ENCODE measurements at places on chromosomes 12 and 14.

DNA sequence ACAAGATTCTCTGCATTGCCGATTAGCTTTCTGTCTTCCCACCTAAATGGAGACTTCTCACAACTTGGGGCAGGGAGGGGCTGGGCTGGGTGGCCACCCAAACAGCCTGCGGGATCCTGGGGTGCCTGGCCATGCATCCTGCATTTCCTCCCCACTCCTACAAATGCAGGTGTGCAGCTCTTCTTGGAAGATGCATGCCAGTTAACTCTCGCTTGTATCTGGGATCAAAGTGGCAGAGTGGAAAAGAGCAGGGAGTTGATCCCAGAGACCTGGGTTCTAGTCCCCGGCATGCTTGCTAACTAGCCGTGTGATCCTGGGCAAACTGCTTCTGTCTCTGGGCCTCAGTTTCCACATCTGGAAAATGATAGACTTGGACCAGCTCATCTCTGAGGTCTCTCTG lies 136.6 kb downstream of the TSPAN9 start:
- DNase-seq = no peak

- DNase-seq = no peak
Measured at GRCh38 chr12:86613311-86613710, 357.1 kb upstream of the MGAT4C start.

- no peak for DNase-seq
Measured at GRCh38 chr14:26765768-26766520, 168.1 kb upstream of the NOVA1 start.

DNA sequence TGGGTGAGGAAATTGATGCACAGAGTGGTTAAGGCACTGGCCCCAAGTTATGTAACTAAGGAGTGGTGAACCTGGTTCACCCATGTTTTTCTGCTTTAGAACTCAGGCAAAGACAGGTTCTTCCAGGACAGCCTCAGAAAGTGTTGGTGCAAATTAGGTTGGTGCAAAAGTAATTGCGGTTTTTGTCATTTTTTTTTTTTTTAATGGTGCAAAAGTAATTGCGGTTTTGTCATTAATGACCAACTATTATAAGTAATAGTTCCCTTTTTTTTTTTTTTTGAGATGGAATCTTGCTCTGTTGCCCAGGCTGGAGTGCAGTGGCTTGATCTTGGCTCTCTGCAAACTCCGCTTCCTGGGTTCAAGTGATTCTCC lies 5.2 kb upstream of the SSH1 start:
- no peak for DNase-seq

DNA sequence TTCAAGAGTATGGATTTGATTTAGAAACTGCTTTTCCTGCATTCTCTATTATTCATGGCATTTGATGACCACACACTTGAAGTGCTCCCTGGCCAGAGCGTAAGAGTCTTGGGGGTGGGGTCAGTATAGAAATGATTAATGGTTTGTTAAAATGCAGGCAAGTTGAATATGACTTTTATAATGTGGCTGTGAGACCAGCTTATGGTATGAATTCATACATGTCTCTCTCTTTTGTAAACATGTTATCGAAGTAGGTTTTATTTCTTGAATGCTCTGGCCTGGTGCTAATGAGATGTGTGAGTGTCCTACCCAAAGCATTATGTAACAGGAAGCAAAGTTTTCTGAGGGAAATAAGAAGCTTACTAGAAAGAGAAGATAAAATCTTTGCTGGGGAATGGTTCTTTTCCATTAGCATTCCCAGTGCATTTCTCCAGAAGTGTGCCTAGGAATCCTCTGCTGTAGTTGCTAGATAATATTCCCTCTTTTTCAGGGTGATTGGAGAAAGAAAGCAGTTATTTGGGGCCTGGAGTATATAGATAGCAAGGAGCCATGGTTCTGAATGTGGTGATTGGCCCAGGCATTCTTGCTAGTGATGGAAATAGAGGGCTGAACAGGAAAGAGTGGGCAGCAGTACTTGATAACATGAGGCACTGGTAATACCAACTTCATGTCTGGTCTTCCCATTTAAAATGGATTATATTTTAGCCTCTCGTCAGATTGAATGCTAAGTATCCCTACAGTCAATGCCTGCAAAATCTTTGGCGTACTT lies 289.7 kb downstream of the RAD51B start:
- no peak for DNase-seq

GRCh38 chr12:16027002-16027401 lies 115.9 kb downstream of the DERA start:
- no peak for DNase-seq

- no peak for DNase-seq
Measured at GRCh38 chr12:121916719-121917118, 1.7 kb upstream of the CFAP251 start.

DNA sequence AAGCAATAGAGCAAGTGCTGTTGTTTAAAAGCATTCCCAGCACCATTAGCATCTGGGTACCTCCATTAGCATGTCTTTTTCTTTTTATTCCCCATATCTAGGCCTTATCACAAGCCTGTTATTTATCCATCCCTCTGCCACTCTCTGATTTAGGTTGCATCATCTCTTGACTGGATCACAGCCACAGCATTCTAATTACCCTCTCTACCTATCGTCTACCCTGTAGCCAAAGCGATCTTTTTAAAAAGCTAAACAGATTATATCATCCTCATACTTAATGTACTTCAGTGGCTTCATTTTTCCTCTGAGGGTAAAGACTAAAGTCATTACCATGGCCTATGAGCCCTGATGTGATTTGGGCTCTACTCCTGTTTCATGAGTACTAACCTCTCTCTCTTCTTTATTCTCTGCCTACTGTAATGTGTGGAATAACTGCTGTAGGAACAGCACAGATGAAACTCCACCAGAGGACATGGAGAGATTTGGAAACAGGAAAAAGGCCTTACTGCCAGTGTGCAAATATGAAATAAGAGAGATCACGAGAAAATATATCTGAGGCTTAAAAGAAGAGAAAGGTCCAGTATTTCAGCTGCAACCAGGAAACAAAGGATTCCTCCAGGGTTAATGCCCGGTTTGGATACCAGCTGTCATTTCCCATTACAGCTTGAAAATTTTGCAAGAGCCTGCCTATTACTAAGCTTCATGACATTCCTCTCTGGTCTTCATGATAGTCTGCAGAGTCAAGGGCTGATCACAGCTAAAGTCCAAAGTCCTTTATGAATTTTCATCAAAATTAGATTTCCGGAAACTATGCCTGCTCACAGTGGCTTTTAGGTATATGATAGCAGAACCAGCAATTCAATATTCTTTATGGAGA lies 422.5 kb upstream of the PDE3A start:
- no peak for DNase-seq

DNA sequence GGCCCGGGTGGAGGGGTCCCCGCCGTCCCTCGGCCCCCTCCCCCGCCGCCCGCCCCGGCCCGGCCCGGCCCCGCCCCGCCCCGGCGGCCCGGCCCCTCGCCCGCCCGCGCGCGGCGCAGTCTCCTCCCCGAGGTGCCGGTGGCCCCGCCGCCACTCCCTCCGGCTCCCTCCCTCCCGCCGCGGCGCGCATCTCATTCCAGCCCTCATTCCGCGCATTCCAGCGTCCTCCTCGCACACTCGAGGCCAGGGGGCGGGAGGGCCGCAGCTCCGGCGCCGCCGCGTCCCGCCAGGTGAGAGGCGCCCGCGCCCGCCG lies at the start of gene TEAD4:
Gene TEAD4, plus strand, starts transcription at position 206 of the 313 bp plus-strand sequence.
- DNase-seq = no peak

- DNase-seq = no peak
Measured at GRCh38 chr14:50308363-50308915, 3.6 kb downstream of the L2HGDH start.

DNA sequence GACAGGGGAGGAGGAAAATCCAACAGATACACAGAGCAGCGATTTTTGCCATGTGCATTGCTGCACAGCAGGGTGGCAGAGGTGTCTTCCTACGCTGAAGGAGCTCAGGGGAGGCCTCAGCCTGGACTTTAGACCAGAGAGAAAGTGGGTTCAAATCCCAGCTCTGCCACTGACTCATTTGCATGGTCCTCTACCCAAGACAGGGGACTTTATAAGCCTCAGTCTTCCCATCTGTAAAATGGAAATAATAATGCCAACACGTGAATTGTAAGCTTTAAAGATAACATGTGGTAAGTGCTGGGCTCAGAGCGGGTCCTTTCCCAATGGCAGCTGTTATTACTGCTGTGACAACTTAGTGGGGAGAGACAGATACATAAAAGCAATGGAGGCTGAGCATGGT lies 62.0 kb downstream of the MAP1LC3B2 start:
- no peak for DNase-seq

DNA sequence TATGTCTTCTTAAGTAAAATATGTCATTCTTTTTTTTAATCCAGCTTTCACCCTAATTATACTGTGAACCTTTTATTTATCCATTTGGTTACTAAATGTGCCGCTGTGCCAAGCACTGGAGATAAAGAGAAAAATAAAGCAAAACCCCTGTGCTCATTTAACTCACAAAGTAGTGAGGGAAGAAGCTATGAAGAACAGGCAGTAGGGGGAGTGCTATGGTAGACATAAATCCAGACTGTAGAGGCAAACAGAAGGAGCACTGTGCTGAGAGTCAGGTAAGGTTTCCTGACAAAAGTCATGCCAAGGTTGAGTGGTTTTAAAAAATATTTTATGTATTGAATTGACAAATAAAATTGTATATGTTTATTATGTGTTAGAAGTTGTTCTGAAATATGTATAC lies 188.5 kb upstream of the SYT10 start:
- DNase-seq = no peak

DNA sequence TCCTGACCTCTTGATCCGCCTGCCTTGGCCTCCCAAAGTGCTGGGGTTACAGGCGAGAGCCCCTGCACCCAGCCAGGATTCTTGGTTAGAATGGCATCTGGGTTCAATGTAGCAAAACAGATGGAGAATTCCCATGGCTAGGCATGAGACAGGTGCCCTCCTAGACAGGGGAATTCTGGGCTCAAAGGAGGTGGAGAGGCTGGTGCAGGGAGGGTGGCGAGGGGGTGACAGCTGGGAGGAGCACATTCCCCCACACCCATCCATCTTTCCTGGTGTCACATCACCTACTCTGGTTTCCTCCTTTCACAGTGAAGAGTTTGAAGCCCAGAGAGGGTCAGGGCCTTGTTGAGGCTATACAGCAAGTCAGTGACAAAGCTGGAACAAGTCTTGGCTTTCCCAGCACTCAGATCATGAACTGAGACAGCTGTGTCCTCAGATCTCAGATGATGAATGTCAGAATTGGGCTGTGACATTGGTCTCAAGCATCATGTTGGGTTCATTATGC lies 2.8 kb downstream of the SERPINA1 start:
- no peak for DNase-seq

DNA sequence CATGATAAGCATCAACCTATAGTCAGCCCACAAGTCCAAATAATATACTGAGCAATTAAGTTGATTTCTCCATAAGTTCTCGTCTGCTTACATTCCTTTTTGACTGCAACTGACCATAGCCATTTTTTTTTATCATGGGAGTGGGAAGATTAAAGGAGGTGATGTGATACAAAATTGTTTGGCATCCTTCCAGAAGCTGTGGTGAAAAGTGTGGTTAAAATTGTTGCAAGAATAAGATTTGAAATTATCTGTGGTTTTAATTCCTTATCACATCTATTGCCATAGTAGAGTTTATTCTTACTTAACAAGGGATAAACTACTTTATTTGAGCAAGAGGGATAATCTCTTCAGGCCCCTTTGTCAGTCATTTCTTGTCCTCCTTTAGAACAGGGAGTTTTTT lies 50.7 kb downstream of the LIN52 start:
- DNase-seq = no peak

DNA sequence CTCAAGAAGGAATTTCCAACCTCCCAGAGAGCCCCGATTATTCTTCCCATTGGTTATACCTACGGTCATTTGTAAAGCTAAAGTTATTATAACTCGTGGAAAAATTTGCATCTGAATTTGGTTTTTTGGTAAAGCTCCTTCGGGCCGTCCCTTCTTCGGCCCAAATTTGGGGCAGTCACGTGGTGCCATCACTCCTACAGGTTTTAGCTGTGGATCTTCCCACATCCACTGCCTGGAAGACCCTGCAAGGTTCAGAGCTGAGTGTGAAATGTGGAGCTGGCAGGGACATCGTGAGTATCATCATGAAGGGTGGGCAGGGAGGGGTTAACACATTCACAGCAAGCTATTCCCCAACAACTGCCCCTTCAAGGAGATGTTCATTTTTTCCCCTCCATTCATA lies 105.7 kb downstream of the NT5DC3 start:
- no peak for DNase-seq

GRCh38 chr12:128388461-128389000 lies 121.6 kb downstream of the TMEM132C start:
- DNase-seq = peak; percentile 1

DNA sequence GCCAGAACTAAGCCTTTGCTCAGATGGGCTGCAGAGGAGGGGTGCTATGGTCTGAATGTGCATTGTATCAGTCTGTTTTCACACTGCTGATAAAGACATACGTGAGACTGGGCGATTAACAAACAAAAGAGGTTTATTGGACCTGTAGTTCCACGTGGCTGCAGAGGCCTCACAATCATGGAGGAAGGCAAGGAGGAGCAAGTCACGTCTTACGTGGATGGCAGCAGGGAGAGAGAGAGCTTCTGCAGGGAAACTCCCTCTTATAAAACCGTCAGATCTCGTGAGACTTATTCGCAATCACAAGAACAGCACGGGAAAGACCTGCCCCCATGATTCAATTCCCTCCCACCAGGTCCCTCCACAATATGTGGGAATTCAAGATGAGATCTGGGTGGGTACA lies 3.8 kb upstream of the BRF1 start:
- no peak for DNase-seq

DNA sequence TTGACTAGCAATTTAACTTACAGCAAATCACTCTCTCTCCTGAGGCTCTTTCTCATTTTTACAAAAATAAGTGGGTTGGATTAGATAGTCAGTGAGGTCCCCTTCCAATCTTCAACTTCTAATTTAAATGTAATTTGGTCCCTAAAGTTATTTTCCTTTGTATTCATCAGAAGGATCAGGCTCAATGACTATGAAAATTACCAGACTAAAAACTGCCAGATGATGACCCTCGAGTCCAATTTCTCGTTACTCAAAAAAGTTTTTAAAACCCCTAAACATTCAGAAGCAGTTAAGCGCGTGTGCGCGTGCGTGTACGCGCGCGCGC lies 34.7 kb downstream of the DICER1 start:
- DNase-seq = no peak

DNA sequence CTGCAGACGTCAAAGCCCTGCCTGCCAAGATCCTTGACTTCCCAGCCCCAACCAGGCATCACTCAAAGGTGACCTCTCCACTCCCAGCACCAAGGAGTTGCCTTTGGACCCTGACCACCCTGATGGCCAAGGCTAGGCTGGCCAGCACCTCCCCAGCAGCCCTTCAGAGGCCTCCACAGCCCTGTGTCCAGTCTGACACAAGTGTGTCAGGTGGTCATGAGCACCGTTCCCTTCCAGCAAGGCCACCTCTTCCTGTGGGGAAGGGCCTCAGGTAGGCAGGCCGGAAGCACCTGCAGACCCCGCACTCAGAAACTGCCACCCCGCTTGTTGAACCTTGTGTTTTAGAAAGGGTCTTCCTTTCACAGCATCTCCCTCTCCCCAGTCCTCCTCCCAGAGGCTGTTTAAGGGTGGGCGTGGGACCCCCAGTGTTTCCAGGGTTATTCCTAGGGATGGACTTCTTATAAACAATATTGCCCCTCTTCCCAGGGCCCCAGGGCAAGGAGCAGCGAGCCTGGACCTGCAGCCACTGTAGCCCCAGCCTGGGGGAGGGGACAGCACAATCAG lies 13.2 kb upstream of the INF2 start:
- no peak for DNase-seq
